ENCODE measurements at places on chromosomes 3 and 15.

DNA sequence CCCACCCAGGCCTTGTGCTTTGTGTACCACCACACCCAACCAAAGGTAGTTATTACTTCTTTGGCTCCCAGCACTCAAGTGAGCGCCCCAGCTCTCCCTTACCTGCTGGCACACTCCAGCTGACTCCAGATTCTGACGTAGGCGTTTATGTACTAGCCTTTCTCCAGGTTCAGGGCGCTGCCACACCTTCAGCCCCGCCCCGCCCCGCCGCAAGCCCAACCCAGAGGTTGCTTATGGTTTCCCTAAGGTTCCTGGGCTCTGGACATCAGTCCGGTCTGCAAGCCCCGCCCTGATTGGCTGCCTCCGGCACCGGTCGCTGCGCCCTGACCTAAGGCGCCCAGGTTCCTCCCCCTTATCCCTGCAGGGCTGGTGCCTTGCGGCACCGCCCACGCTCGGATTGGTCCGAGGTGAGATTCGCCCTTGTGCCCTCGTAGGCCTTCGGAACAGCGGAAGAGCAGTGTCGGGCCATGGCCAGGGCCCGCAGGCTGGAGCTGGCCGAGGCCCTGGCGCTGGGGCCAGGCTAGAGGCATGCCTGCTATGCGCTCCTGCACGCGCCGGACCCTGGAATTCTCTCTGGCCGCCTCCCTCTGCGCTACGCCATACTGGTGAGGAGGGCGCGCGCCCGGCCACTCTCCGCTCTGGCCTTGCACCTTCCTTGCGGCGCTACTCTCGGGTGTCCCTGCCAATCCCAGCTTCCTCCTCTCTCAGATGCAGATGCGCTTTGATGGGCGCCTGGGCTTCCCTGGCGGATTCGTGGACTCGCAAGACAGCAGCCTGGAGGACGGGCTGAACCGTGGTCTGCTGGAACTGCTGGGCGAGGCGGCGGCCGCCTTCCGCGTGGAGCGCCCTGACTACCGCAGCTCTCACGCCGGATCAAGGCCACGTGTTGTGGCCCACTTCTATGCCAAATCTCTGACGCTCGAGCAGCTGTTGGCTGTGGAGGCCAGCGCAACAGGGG is 19.8 kb upstream of the NUDT16 start:
- DNase-seq = no peak

DNA sequence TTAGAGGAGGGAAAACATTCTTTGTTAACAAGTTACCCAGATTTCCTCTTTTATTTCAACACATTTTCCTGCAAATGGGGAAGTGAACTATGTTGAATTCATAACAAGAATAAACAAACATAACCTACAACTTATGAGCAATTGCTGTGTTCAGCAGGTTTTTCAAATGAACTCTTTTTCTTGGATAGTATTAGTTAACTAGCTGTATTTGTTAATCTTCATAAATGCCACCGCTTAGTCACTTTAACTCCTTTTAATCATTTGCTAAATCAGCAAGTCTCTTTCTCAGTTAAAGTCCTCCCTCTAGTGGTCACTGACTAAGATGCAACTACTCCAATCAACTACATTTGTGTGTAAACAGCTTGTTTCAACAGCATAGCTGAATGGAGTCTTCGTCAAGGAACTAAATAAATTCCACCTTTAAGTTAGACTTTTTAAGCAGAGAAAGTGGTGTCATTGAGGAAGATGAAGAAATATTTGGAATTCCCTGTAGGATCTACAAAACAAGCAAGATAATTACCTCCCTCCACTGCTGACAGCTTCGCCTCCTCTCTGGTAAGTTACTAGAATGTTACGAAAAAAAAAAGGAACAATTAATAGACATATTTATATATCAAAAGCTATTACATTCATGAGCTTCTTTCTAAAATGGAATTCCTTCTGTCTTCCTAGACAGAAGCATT is 1122.0 kb downstream of the ROBO1 start:
- no peak for DNase-seq

GRCh38 chr15:29522373-29523276 is 253.0 kb upstream of the NSMCE3 start:
- no peak for DNase-seq

DNA sequence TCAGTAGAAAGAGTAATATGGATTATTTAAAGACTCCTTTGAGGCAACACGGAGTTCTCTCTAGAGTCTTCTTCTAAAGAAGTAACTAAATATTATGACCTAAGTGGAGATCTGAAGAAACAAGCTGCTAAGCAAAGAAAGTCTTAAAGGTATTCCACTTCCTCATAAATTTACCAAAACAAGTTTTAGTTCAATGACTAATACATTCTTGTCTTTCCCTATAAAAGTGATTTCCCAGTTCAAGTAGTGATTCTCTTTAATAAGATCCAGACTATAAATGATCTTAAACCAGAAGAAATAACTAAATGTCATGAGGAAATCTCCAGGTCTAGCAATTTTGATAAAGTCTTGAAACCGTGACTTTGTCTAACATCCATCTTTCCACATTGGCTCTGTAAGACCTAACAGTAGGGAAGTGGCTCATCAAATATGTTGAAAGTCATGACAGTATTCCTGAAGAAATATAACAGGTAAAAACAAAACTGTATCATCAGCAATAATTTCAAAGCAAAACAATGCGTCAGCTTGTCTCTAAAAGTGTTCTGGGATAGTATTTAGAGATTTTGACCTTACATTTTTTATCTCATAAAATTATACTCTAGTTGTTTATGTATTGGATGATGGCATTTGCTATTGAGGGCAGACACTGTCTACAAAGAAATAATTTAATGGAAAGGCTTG is 51.8 kb upstream of the NEDD4 start:
- no peak for DNase-seq

DNA sequence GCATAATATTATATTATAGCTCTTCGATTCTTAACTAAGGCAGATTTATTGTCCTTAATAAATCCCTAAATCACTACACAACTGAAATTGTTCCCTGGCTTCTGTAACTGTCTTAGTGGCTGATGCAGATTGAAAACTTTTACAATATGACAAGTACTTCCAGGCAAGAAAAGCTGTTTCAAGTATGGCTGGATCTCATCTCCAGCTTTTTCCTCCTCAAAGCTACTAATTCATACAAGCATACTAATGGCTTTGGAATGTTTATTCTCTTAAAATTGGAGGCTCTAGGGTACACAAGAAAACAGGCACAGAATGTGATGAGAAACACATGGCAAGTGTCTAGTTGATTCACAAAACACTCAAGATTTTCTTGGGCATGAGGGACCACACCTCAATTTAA is 351.5 kb upstream of the ICE2 start:
- DNase-seq = no peak

GRCh38 chr3:182914341-182914740 is 66.0 kb downstream of the DCUN1D1 start:
- DNase-seq = no peak

- no peak for DNase-seq
Measured at GRCh38 chr3:23968463-23969184, 23.5 kb downstream of the NR1D2 start.

- DNase-seq = no peak
Measured at GRCh38 chr3:173401369-173401768, 3.8 kb downstream of the NLGN1 start.

DNA sequence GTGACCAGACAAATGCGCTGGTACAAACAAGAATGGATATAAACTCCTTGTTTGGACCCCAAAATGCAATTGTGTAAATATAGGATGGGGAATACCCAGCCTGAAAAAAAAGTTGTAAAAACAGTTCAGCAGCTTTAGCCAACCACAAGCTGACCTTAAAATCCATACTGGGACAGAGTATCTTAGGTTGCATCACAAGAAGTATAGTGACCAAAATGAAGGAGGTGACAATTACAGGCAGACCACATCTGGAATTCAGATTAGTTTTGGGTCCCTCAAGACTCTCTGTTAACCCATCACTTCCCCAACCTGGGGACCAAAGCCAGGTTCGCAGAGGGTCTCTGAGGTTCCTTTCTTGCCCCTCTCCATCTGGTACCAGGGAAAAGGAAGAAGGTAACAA is 115.9 kb upstream of the PRR20G start:
- DNase-seq = no peak

All from central memory CD4-positive, alpha-beta T cell (primary cell).